ENCODE measurements at places on chromosomes 11 and 22. TPM values are rescaled to one million over a fixed set of nuclear protein-coding genes. Genes with fewer than 3 reads are reported as not detected.

Gene PNPLA5
- not detected for polyA plus RNA-seq

Gene CELSR1
- 5.0 TPM for polyA plus RNA-seq

Gene OR5P2
- polyA plus RNA-seq, result not detected

Gene ZC3H12C
- 3.9 TPM for polyA plus RNA-seq

Gene KCNQ1OT1
- 0.32 TPM for polyA plus RNA-seq

Gene MUC2
- 248 TPM for polyA plus RNA-seq

Gene FUT4
- 4.8 TPM for polyA plus RNA-seq

Gene RFPL2
- polyA plus RNA-seq, result not detected

Gene CLDN5
- 3.5 TPM for polyA plus RNA-seq

Gene UBQLNL
- polyA plus RNA-seq, result not detected

Gene SYT7
- 8.4 TPM for polyA plus RNA-seq

Gene CSKMT
- 1.2 TPM for polyA plus RNA-seq

Gene BBOX1
- polyA plus RNA-seq, result not detected

Gene RBMXL2
- 0.03 TPM for polyA plus RNA-seq

DNA sequence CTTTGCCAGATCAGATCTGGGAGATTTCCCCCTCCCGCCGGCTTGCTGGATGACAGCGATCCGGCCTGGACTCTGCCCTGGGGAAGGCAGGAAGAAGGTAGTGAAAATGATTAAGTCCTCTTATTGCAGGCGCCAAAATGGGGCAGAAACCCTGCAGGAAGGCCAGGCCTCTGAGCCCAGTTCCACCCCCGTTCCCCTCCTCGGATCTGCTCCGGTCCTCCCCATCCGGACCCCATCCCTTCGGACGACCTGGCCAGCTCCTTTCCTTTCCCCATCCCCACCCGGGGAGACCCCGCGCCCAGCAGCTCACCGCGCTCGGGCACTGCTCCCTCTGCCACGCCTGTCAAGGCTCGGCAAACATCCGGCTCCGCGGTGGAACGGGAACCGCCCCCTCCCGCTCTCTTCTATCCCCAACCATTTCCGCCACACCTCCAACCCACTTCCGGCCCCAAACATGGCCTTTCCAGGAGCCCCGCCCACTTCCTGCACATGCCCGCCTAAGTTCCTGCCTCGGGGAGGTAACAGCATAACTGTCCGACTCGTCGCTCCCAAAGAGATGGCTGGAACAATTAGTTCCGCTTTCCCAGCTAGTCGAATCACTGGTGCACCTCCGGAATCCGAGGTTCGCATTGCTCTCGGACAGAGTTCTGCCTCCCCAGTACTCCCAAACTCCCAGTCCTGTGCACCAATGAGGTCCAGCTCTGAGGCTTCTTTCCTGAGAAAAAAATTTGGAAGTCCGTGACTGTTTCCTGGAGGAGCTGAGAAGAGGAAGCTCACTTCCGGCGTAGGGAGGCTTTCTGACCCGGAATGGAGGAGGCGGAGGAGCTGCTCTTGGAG is at the start of the genes ARHGAP1 and ZNF408:
ARHGAP1 (minus strand) TSS at position 379 of the 837 bp plus-strand sequence. CDS start 4,512 bp downstream, outside the sequence.
ZNF408 (plus strand) TSS at position 791 of the 837 bp plus-strand sequence; CDS start at position 808, 17 bp downstream.
- peak; percentile 99 for DNase-seq

GRCh38 chr11:113989381-113989780 is 14.5 kb downstream of the HTR3A start:
- DNase-seq, result no peak

- DNase-seq, result no peak
Measured at GRCh38 chr11:11587122-11587521, 34.7 kb downstream of the GALNT18 start.

GRCh38 chr22:18110954-18111758 is 547 bp downstream of the TUBA8 start:
- no peak for DNase-seq

- peak; percentile 83 for DNase-seq
Measured at GRCh38 chr11:69298267-69299022, 4.5 kb downstream of the MYEOV start.

DNA sequence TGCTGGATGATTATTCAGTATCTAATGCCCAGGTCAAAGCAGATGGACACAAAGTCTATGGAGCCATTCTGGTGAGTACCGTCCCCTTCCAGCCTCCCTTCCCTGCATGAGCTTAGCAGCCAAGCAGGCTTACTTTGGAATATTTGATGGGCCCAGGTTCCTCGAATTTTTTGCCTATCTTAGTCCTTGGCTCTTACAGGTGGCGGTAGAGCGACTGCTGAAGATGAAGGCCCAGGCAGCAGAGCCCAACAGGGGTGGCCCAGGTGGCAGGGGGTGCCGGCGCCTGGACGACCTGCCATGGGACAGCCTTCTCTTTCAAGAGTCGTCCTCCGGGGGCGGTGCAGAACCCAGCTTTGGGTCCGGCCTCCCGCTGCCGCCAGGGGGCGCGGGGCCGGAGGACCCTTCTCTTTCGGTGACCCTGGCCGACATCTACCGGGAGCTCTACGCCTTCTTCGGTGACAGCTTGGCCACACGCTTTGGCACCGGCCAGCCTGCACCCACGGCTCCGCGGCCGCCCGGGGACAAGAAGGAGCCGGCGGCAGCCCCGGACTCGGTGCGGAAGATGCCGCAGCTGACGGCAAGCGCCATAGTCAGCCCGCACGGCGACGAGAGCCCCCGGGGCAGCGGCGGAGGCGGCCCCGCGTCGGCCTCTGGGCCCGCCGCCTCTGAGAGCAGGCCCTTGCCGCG is 741 bp upstream of the TMEM179B start:
- peak; percentile 95 for DNase-seq

DNA sequence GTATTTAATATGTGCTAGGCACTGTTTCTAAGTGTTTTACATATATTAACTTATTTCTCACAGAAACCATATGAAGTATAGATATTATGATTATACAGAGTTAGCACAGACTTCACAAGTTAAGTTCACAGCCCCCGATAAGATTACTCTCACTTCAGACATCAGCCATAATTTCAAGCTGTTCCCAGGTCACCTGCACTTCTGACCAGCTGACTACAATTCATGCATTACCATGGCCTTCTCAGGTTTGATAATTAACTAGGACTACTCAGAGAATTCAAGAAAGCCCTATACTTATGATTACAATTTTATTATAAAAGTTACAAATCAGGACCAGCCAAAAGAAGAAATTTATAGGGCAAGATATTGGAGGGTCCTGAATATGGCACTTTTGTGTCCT is 68.2 kb upstream of the RRM1 start:
- DNase-seq, result no peak

DNA sequence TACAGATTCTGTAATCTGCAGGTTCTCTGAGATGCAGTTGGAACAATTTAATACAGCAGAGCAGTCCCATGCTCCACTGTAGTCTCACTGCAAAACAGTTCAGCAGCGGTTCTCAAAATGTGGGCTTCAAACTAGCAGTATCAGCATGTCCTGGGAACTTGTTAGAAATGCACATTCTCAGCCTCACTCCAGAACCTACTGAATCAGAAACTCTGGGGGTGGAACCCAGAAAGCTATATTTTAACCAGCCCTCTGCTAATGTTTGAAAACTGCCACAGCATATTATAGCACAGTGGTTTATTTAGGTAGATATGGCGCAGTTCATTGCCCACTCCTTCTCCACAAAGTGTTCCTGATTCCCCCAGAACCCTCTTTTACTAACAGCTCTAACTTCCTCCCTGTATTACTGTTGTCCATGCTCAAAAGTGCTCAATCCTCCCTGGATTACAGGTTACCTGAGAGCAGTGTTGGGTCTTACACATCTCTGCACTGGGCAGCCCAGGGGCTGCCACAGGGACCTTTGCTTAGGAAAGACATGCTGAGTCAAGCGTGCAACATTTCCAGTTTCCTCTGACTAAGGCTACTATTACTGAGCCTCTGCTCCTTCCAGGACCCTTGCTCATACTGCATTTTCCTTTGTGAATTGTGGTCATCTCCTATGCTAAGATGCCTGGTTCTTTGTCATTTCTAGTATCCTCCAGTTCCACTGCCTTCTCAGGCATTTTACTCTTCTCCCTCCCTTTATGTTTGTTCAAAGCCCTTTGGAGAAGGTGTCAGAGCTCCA is 7.7 kb upstream of the DGAT2 start:
- no peak for DNase-seq

- DNase-seq, result no peak
Measured at GRCh38 chr22:20816559-20816958, 42.1 kb downstream of the PI4KA start.

DNA sequence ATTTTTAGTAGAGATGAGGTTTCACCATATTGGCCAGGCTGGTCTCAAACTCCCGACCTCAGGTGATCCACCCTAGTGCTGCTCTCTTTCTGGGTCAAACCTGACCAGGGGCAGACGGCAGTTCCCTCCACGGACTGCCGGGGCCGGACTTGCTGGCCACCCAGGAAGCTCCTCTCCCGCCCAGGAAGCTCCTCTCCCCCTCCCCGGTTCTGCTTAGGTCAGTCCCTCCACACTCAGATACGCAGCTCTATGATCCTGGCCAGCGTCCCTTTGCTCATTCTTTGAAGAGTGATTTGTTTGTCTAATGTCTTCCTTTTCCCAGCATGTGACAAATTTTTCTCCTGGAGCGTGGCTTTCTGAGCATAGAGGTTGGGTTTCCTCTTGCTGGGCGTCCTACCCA is 125.3 kb upstream of the B3GAT1 start:
- DNase-seq, result peak; percentile 47

GRCh38 chr11:565921-566509 is 5.2 kb downstream of the RASSF7 start:
- no peak for DNase-seq

- DNase-seq, result no peak
Measured at GRCh38 chr11:23179609-23180008, 319.3 kb upstream of the CCDC179 start.

GRCh38 chr22:35930933-35931332 is 97.7 kb downstream of the RBFOX2 start:
- DNase-seq, result no peak

DNA sequence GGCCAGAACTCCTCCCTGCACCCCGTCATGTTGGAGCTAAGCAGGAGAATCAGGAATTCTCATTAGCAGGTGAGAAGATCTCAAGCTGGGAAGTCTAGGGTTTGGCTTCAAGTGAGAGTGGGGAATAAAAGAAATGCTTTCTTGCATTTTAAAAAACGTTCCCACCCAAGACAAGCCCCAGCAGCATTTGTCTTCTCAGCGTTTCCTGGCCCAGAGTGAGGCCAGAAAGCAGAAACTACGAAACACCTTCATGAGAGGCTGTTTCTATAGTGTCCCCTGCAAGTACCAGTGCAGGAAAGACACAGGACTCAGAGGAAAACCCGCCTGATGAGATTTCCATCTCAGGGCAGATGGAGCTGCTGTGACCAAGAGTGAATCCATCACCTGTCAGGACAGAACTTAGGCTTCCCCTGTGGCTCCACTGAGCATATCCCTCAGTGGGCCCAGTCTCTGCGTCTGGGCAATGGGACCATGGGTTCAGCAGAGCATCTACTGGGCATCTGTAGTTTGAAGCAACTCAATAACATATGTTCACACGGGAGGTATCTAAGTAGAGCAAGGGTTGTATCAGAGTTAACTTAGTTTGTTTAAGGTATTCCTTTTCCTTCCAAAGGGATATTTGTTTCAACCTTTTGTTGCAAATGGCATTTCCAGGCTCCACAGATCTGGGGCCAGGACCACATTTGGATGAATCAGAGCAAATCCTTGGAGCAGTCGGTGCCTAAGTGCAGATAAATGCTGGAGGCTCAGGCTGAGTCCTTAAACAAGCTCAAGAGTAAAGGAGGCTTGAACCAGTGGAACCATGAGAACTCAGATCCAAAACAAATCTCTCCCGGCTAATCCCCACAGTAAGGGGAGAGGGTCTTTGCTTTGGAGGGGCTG is 548.3 kb downstream of the MIAT start:
- DNase-seq, result no peak

- DNase-seq, result peak; percentile 75
Measured at GRCh38 chr11:11841116-11841722, 553 bp upstream of the USP47 start.

GRCh38 chr11:60084631-60085273 is 3.7 kb upstream of the MS4A2 start:
- DNase-seq, result no peak

- DNase-seq, result no peak
Measured at GRCh38 chr11:132242632-132243031, 872.2 kb downstream of the NTM start.

- peak; percentile 92 for DNase-seq
Measured at GRCh38 chr11:65663639-65664200, 1.0 kb upstream of the RELA start.

DNA sequence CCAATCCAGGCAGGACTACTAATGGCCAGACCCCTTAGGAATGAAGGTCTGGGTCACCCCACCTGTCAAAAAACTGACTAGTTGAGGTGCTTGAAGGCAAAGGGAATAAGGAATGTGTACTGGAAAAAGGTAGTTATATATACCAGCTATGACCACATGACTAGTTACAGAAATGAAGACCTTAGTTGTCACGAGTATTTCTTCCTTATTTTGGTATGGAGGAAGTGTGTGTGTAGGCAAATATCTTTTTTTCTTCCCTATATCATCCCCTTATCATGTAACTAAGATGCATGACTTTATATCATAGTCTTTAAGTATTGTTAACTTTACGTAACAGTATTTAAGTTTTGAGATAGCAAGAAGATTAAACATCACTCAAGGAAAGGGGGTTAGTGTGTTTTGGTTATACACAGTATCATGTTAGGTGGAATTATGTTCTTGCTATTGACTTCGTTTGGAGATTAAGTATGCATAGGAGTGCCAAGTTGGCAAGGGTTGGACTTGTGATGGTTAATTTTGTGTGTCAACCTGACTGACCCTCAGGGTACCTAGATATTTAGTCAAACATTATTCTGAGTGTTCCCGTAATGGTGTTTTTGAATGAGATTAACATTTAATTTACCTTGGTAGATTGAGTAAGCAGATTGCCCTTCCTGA is 38.2 kb upstream of the NARS2 start:
- DNase-seq, result no peak

- no peak for DNase-seq
Measured at GRCh38 chr22:43217285-43218030, 30.5 kb upstream of the TTLL12 start.

DNA sequence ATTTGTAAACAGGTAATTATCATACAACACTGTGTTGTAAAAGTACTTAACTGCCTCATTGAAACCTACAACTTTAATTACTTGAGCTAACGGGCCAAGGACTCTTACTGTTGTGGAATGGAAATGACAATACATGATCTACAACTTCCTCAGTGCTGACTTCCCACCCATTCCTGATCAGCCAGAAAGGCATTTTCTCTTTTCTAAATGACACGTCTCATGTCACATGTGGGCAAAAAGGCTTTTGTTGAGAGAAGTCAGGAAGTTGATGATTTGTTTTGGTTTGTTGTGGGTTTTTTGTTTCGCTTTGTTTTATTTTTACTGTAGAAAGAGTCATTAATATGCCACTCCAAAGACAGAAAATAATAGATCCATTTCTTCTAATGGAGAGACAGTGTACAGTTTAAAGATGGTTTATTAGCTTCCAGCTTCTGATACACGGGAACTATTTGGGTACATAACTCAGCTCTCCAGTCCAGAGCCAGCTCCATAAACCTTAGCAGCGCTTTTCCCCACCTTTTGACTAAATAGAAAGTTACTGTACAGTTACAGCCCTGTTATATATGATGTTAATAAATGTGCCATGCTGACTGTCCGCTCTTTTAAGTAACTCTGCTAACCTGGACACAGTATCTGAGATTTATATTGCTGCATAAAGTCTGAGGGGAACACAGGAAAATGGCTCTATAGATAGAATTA is 509.4 kb upstream of the API5 start:
- DNase-seq, result no peak

Data from sigmoid colon (tissue), 7 donors.